ENCODE measurements at places on chromosomes 7 and 10.

DNA sequence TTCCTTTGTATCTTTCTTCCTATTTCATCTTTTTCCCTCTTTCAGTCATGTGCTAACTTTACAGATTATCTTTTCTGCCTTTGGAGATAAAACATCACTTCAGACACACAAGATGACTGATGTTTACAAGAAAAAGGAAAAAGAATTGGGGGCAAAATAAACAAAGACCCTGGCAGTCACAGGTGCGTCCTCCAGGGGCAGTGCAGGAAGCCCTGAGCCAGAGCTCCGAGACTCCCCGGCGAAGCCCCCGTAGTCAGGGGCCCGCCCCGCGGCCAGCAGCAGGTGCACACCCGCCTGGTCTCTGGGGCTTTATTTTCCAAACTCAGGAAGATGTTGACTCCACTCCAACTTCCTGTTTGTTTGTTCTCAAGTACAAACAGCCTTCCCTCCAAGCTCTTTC is 10.2 kb downstream of the STK32C start:
- DNase-seq: peak; percentile 3

DNA sequence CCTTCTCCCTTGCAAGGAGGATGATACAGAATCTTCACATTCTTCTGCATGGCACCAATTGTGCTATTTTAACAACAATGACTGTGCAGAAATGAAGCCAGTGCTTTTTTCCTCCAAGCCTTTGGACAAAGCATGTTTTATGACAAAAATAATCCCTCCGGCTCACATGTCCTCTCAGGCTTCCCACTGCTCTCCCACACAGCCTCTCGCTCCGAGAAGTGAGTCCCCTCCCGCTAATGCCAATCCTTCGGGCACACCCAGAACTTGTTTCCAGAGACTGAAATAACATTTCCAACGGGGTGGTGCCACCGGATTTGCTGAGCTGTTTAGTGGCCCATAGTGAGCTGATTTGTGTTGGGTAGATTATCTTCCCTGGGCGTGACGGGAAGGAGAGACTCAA is 35.8 kb downstream of the RBM17 start:
- peak; percentile 63 for DNase-seq

DNA sequence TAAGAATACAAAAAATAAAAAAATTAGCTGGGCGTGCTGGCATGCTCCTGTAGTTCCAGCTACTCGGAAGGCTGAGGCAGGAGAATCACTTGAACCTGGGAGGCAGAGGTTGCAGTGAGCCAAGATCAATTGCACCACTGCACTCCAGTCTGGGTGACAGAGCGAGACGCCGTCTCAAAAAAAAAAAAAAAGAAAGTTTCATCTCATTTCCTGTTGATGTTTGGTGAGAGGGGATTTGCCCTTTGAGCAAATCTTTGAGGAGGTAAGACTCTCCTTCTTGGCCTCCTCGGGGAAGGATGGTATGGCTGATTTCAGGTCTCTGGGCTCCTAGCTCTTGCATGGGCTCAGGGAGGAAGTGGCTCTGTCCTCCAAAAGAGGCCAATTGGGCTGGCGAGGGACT is 3.6 kb upstream of the GRID2IP start:
- DNase-seq: no peak

- DNase-seq: no peak
Measured at GRCh38 chr10:88343761-88344484, 239.2 kb downstream of the RNLS start.

DNA sequence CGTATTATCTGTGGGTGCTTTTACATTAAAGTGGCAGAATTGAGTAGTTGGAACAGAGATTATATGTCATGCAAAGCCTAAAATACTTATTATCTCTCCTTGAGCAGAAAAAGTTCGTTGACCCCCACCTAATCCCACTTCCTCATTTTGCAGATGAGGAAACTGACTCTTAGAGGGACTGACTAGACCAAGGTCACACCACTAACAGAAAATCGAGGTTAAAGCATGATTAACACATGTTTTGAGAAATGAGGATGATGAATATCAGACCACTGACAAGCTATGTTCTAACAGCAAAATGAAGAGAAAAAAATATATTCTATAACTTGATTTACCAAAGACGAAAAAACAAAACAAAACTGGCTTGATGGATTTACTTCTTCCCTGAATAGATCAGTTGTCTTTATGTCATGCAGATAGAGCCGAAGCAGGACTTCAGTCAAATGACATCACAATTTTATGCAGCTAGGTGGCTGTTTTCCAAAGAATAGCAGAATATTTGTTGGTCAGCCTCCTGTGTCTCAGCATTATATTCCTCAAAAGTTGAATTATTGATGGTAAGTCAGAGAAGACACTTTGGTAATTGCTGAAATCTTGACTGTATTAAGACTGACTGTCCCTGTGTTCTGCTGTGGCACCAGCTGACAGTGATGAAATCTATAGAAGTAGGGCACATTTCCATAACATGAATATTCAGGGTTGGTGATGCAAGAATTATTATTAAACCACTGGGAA is 24.2 kb upstream of the SMIM30 start:
- DNase-seq: no peak

DNA sequence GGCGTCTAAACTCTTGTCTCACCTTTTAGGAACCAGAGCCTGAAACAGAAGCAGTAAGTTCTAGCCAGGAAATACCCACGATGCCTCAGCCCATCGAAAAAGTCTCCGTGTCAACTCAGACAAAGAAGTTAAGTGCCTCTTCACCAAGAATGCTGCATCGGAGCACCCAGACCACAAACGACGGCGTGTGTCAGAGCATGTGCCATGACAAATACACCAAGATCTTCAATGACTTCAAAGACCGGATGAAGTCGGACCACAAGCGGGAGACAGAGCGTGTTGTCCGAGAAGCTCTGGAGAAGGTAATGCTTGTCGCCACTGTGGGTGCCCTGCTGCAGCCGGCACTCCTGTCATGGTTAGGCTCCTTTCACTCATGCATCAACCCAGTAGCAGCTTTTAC is 113.1 kb downstream of the ZMYND11 start:
- no peak for DNase-seq

- no peak for DNase-seq
Measured at GRCh38 chr7:149130572-149131198, 4.6 kb upstream of the ZNF425 start.

Measured in HAP-1 (cell line).